ENCODE measurements at places on chromosomes 1 and 21.

- no peak for DNase-seq
These were observed 222.9 kb upstream of the KCNK2 start for GRCh38 chr1:214859647-214860046.

- no peak for DNase-seq
These were observed 61.6 kb downstream of the NFIA start for GRCh38 chr1:61143821-61144424.

DNA sequence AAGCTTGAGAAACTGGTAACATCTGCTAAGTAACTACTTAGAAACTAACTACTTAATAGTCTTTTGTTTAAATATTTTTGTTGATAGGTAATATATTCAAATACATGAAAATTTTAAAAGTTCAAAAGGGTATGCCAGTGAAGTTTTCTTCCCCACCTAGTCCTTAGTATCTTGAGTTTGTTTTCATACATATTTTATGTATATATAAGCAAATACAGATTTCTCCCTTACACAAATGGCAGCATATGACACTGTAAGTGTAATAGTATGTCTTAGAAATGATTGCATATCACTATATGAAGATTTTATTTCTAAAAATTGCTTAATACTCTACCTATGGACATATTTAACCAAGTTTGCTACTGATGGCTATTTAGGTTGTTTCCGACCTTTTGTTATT lies 38.9 kb downstream of the MARK1 start:
- DNase-seq = no peak

DNA sequence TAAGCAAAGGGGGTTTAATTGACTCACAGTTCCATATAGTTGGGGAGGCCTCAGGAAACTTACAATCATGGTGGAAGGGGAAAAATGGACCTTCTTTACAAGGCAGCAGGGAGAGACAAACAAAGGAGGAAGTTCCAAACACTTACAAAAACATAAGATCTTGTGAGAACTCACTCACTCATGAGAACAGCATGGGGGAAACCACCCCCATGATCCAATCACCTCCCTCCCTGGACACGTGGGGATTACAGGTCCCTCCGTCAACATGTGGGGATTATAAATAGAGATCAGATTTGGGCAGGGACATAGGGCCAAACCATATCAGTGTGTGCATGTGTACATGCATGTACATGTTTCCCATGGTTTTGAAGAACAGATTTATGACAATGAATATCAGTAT lies 5.5 kb upstream of the SMG7 start:
- no peak for DNase-seq

DNA sequence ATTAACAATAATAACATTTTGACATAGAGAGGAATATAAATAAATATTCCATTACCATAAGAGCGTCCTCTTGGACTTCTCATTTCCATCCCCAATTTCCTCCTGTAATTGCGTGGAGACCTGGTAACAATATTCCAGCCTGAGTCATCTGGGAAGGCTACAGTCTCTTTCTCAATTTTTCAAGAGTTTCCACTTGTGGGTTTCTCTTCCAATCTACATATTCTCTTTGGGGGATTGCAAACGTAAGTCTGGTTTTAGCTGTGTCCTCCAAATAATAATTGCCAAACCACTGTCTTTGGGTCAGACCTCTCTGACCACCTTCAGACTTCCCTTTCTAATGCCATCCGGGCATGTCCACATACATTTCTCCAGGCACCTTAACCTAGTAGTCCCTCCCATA lies 124.5 kb upstream of the USP24 start:
- no peak for DNase-seq

DNA sequence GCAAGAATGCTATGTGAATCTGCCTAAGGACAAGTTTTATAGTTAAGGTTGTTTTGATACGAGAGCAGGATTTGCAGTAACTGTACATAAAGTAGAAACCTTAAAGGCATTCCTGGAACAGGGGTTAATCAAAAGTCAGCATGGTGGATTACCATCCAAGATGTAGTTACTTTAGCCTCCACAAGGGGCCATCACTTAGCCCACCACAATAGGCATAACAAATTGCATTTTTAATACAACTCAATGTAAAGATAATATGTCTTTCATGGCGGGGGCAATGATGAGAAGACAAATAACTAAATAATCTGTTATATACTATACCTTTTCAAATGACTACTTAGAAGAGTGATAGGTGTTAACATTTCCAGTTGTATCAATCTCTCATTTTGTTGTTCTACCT lies 611.2 kb upstream of the ADGRL4 start:
- no peak for DNase-seq

- peak; percentile 43 for DNase-seq
These were observed 92.1 kb downstream of the SYF2 start for GRCh38 chr1:25140073-25140797.

DNA sequence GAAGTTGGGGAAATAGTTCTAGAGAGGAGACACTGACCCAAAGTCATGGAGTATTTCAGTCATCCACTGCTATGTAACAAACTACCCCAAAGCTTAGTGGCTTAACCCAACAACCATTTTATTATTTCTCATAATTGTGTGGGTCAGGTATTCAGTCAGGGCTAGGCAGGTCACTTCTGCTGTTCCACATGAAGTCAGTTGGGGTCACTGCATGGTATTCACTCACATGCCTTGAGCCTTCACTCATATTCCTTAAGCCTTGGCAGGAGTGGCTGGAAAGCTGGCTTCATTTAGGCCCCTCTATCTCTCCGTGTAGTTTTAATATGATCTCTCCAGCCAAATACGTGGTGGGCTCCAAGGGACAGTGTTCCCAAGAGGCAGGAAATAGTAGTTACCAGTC lies 17.5 kb upstream of the RNF11 start:
- DNase-seq = no peak

DNA sequence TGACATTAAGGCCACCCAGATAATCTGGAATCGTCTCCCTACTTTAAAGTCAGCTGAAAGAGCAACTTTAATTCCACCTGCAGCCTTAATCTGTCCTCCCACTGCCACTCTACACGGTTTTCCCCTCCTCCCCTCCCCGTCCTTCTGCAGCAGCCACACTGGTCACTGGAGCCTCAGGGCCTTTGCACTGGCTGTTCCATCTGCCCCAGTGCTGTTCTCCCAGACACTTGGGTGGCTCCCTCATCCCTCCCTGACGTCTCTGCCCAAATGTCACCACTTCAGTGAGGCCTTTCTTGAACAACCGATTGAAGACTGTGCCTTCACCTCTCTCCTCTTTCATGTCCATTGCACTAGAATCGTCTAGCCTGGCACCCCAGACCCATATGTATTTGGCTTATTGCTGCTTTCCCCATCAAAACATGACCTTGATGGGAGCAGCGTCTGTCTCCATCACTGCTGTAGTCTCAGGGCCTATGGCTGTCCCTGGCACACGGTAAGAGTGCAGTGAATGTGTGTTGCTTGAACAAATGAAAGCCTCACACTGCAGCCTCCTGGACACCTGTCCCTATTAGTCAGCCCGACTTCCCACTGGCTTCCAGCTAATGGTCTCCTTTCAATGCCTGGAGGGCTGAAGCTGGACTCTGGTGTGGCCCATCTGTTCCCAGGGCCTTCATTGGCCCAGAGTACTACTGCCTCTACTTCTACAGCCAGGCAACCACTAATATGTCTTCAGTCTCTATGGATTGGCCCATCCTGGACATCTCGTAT lies 10.6 kb upstream of the PRDM16 start:
- DNase-seq = no peak

GRCh38 chr1:163512349-163512989 lies 190.7 kb downstream of the NUF2 start:
- no peak for DNase-seq

DNA sequence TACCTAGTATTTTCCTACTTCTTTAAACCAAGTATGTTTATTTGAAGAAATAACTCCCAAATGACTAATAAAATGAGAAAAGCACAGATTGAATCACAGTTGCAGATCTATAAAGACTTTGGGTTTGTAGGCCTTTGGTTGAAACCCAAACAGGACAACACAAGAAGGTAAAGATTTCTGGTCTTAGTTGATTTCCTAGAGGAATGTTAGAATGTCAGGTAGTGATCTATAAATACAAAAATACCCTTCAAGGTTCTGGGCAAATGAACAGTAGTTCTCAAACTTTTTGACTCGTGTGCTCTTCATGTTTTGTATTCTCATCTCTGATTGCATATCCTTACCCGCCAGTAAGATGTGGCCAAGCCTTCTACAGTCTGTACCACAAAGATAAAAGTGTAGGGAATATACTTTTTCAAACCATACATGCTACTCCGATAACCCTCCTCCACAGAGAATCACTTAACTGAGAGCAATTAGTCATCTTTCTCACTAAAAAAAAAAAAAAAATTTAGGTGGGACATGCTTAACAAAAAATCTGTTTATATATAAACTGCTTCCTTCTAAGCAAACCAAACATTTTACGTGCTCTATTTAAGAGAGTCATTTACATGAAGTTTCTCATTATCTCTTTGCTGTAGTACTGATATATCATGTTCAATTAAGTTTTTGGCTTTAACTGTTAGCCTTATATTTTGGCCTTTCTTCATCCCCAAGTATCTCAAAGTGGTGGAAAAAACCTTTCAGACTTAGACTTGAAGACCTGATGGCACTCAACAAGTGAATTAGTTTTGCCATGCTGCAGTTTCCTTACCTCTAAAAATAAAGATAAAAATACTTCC lies 36.0 kb downstream of the CNIH4 start:
- DNase-seq = no peak

GRCh38 chr1:46580140-46580903 lies 23.7 kb downstream of the MKNK1 start:
- DNase-seq = no peak

DNA sequence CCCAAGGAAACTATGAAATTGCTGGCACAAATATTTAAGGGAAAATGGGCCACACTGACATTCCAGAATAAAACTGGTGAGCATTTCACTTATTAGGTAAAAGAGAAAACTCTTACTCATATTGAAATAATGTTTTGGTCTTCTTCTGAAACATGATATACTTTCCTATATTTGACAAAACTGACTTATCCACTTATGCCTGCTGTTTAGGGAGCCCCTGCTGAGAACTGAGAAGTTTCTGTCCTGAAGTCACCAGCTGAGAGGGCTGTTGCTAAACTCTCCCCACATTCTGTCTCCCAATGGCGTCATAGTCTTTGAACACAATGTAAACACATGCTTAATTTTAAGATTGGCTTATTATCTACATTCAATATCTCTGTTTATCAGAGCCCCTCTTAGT lies 46.8 kb upstream of the ZC3H11B start:
- no peak for DNase-seq

- DNase-seq = peak; percentile 22
These were observed 41.4 kb downstream of the ZMYM1 start for GRCh38 chr1:35120458-35121133.

GRCh38 chr1:2640626-2641025 lies 7.8 kb upstream of the MMEL1 start:
- no peak for DNase-seq

GRCh38 chr21:42117229-42117966 lies 46.3 kb downstream of the UMODL1 start:
- DNase-seq = peak; percentile 62

DNA sequence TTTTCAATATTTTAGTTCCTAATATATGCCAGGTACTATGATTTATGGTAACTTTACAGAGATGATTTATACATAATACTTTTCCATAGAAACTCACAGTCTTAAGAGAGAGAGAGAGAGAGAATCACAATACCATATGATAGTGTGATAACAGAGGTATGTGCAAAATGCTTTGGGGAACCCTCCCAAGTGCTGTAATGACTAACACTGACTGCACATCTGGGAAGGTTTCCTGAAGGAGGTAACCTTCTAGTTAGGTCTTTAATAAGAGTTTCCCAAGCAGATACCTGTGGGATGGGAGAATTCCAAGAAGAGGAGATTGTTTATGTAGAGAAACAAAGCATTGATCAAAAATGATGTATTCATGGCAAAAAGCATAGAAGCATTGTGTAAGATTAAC lies 34.6 kb upstream of the PIGC start:
- DNase-seq = no peak

DNA sequence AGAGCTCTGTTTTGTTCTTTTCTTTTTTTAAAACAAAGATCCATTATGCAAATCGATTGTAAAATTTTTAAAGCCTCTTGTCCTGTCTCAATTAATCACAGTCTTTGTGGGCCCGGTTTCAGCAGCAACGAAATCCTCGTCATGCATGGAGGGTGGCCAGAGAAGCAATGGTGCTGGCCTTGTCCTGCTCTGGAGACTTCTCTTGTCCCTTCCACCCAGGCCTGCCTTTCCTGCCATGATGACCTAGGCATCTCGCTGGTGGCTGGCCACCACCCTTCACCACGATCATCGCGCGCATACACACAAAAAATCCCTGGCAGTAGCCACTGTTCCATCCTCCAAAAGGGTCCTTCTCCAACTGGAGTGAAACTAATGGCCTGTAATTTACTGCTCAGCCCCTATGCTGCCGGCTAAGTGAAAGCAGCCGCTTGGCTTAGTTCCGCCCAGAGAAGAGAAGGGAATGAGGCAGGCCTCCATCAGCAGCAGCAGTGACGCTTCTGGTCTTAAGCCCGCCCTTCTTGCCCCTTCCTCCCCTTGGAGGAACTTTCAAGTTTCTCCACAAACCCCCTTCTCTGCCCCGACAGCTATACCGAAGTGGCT lies 309.5 kb downstream of the NPHP4 start:
- no peak for DNase-seq

DNA sequence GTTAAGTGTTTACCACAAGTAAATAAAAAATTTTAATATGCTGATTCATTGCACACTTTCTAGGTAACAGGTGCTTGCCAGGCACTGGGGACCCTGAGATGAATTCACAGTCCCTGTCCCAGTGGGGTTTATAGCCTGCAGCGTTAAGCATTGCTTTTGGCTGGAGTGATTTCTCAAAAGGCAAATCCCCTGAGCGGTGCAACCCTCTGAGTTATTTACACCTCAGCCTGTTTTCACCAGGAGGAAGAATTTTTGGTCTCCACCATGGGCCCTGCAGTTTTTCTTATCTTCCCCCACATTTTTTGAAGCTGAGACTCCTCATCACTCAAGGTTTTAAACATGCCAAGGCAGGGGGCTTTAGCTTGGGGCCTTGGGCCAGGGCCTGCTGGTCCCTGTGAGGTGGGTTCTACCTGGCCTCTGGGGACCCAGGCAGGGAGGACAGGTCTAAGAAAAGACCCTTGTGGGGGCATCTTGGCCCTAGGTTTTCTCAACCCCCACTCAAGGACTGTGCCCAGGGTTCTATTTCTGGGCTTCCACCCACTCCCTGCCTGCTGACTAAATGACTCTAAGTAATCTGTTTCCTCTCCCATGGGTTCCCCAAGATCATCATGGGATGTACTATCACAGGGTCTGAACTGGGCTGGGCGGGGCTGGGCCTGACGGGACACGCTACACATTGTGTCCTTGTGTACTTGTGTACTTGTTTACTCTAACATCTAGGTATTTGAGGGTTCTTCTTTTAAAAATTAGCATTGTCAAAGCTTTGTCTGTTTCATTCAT lies 10.2 kb upstream of the CHIT1 start:
- no peak for DNase-seq

DNA sequence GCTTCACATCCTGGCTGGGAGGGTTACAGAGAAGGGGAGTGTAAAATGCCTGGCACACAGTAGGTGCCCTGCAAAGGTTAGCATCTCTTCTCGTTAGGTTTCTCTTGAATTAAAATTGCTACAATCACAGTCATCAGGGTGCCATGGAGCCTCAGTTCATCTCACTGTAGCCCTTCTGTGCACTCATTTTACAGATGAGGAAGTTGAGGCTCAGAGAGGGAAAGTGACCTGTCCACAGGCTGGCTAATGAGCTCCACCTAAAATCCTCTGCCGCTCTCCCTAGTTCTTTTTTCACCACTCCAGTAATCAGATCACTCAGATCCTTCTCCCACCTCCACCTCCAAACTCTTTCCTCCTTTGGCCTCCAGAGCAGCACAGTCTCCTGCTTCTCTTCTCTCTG lies 13.5 kb upstream of the AHDC1 start:
- DNase-seq = no peak

Measured in GM18507 (cell line).